RCC 7860 (cell line): ENCODE measurements at places on chromosomes 7 and 10.
A peak's percentile ranks its signal among the peaks of the same experiment; 100 is the strongest.

DNA sequence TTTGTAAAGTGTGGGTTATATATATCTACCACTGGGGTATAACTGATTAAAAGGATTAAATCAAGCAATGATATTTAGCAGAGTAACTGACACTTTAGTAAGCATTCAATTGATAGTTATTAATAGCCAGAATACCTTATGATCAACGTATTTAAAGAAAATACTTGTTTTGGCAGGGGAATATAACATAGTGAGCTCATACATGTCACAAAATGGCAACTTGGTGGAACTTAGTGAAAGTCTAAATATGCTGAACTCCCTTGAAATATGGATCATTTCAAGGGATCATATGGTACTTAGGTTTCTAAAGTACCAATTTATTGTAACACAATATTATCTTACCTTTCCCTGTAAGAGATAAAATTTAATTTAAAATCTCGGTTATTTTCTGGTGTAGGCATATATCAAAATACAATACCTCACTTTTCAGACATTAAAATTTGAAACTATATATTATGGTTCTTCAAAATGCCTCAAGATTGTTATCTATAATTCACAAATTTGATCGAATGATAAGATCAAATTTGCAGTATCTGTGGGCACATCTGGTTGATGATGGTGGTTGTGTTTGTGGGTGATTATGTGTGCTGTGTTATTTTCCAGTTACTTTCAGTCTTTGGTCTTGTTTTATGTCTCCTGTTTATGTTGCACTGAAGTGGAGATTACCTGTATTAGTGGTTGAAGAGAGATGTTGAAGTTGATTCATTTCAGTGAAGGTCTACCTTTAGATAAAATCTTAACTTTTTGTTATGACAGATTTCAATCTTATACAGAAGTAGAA lies 5.2 kb downstream of the ARL4A start:
- no peak for DNase-seq

- DNase-seq = no peak
Observed at GRCh38 chr10:120521880-120522279, 64.9 kb downstream of the PLPP4 start.

DNA sequence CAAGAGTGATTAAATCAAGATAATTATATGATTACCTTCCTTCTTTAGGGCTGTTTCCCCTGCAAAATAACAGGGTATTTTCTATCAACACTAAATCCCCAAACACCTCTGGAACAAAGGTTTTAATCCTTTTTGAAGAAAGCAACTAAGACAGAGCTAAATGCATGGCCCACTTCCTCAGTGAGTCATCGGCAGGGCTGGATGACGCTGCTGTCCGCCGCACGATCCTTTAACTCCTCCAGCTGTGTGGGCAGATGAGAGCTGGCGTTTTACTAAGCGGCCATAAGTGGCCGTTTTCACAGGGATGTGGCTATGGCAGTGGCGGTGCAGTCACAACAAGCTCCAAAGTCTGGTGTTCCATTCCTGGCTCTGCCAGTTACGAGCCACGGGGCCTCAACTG lies 76.0 kb upstream of the C1QL3 start:
- no peak for DNase-seq

DNA sequence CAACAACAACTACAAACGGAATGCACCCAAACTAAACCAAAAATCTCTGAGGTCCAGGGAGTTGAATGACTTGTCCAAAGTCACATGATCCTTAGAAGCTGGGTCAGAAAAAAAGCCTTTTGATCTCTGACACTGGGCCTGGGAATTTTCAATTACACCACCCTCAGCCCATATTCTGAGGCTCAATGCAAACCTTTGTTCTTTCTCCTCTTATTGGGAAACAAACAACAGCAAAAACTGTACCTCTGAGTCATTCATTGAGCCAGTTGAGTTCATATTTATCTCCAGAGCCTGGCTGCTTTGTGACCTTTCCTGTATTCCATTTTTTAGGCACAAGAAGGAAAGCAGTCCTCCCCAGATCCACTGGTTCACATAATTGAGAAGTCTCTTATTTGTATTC lies 51.2 kb upstream of the SORCS1 start:
- DNase-seq = no peak

DNA sequence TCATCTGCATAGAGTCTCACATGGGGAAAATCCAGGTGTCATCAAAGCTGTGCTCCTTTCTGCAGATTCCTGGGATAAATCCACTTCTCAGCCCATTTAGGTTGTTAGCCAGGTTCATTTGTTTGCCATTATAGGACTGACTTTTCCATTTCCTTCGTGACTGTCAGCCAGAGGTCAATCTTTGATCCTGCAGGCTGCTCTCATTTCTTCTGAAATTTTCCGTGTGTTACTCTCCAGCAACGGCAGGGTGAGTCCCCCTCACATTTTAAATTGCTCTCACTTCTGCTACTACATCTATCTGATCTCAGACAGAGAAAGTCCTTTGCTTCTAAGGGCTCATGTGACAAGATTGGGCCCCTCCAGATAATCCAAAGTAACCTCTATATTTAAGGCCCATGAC lies 150.7 kb upstream of the BET1 start:
- no peak for DNase-seq

- peak; percentile 91 for DNase-seq
Observed at GRCh38 chr10:79127151-79127961, 58.6 kb downstream of the ZMIZ1 start.

- no peak for DNase-seq
Observed at GRCh38 chr10:12063483-12063818, 5.3 kb upstream of the DHTKD1 start.

DNA sequence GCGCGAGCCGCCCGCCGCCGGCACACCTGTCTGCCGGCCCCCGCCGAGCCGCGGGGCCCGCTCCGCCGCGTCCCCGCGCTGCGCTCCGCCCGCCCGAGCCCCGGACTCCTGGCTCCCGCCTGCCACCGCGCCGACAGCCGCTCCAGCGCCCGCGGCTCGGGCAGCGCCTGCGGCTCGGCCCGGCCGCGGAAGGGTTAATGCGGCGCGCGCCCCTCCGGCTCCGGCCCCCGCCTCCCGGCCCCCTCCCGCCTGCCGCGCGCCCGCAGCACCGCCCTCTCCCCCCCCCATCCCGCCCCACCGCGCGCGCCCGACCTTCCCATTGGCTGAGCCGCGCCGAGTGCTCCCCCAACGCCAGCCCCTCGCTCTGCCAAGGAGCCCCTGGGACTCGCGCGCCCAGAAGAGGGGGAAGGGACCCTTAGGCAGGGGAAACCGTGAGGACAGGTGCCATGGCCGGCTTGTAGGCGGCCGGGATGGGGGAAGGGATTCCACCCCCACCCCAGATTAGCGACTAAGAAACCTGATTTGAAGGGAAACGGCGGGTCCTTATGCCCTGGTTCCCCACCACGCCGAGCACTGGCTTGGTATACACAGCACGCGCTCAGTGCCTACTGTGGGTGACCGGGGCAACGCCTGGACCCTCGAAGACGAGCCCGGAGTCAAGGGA lies at the start of gene KCNH2:
Gene KCNH2 (minus strand): TSS at position 196 of the 664 bp plus-strand sequence. CDS start 408 bp downstream, outside the sequence.
- no peak for DNase-seq

- DNase-seq = no peak
Observed at GRCh38 chr10:10579709-10580108, 438.0 kb upstream of the CELF2 start.

DNA sequence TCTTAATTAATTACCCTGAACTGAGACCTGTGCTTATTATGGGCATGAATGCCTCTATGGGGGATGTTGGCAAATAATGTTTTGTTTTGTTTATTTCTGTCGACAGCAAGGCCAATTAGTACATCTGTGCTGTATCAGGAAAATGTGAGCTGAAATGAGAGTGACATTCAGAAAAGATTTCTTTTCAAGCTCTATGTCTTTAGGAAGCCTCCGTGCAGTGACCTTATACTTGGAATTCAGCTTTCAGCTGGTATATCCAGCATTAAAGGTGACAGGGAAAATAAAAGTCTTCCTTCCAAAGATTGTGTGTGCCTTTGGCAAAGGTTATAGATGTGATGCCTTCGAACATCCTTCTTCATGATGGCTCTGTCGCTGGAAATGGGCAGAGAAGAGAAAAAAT lies 1061.1 kb downstream of the SORCS3 start:
- no peak for DNase-seq

DNA sequence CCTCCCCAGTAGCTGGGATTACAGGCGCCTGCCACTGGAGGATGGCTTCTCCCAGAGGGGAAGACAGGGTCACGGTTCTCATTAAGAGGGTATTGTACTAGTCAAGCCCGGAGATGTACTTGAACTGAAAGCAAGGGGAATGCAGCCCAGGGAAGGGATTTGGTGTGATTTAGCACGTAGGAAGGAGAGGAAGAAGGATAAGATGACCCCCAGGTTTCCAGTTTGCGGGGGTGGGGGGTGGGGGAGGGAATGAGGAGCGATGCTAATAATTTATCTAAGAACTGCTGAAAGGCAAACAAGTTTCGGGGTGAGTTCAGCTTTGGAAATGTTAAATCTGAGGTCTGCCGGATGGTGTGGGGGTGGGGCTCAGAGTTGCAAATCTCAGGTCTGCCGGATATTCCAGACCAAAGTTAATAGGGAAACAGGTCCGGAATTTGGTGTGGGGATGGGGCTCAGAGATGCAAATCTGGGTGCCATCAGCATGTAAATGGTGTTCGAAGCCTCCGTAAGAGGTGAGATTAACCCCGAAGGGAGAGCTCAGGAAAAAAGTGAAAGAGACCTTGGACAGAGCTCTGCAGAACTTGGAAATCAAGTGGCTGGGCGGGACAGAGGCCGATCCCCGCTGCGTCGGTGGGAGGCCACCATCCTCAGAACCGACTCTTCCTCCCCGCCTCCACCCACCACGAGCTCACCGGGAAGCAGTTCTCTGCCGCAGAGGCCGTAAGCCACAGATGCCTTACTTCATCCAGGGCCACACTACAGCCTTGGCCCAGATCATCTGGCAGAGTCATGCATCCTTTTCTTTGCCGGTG lies 1.6 kb upstream of the SEPHS1 start:
- peak; percentile 52 for DNase-seq

DNA sequence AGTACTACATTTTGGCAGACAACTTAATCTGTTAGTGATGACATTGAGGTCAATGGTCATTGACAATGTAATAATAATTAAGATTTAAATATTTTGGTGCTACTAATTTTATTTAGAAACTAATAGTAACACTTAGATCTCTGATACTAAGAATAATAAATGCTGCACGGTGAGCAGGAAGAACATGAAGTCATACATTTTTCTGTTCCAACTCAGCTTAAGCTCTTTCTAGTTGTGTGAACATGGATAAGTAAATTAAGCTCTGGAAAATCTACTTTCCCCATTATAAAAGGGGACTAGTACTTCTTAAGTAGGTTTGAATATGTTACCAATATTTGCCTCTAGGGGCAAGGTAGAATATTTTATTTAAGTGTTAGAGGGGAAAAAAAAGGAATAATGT lies 65.9 kb upstream of the MEOX2 start:
- DNase-seq = no peak

DNA sequence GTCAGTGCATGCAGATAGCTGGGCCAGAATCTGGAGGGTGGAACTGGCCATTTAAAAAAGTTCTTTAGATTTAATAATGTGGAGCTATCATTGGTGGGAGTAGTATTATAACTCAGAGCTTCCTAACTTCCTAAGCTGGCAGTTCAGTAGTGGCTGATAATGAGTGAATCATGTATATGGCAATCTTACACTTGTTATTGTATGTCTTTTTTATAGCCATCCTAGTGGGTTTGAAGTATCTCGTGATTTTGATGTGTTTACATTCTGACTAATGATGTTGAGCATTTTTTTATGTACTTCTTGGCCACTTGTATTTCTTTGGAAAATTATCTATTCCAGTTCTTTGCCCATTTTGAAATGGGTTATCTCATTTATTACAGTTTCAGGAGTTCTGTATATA lies 15.4 kb downstream of the TFAM start:
- DNase-seq = no peak

- no peak for DNase-seq
Observed at GRCh38 chr7:24912424-24912823, 67.6 kb downstream of the OSBPL3 start.

GRCh38 chr7:15326044-15326644 lies 235.7 kb downstream of the AGMO start:
- peak; percentile 25 for DNase-seq

- peak; percentile 81 for DNase-seq
Observed at GRCh38 chr7:151796091-151796870, 80.6 kb downstream of the PRKAG2 start.

GRCh38 chr7:99997545-99998137 lies 17.8 kb upstream of the ZKSCAN1 start:
- no peak for DNase-seq

GRCh38 chr10:62496925-62497324 lies 122.8 kb downstream of the ZNF365 start:
- no peak for DNase-seq
